ENCODE measurements at places on chromosomes 1 and 21.

DNA sequence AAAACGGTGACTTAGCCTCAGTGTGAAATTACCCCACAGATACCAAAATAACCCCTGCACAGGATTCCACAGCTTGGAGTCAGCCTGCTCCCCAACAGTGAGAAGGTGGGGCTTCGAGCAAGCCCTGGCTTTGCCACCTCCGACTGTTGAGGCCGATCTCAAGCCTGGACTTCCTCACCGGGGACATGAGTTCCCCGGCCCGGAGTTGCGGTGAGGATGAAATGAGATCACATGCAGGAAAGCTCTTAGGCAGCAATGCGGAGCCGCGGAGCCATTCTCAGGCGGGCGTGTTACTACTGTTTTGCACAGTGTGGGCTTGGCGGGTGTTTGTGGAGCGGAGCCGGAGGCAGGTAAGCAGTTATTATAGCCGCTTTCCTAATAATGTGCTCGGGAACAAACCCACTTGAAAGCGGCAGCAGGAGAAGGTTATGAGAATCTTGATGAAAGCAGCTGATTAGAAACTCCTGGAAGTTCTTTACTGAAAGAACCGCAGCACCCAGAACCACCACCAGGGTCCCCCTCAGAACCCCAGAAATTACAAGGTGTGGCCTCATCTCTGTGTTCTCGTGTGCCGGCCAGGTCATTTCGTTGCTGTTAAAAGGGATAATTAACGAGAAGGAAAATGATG is 3.9 kb upstream of the CLSTN1 start:
- DNase-seq = no peak

DNA sequence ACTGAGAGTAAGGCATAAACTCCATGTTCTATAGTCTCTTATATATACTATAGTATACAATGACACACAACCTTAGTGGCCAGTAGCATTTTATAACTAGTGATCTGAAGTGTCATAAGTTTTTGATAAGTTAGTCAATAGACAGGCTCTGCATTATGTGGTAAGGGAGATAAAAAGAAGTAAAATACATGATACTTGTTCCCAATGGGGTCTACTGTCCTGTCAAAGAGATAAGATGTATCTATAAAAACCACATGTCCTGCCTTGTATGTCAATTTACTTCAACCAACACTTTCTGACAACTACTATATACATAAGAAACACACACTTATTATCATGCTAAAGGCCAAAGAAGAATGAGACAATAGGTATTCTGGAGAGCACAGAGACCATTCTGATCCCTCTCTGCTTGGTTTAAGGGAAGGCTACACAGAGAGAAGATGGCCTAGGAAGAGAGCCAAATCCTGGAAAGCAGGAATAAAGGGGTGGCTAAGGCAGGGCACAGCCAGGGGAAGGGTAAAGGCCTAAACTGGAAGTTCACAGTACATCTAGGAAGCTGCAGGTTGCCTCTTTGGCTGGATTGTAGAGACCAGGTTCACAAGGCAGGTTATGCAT is 91.4 kb downstream of the LYST start:
- no peak for DNase-seq

DNA sequence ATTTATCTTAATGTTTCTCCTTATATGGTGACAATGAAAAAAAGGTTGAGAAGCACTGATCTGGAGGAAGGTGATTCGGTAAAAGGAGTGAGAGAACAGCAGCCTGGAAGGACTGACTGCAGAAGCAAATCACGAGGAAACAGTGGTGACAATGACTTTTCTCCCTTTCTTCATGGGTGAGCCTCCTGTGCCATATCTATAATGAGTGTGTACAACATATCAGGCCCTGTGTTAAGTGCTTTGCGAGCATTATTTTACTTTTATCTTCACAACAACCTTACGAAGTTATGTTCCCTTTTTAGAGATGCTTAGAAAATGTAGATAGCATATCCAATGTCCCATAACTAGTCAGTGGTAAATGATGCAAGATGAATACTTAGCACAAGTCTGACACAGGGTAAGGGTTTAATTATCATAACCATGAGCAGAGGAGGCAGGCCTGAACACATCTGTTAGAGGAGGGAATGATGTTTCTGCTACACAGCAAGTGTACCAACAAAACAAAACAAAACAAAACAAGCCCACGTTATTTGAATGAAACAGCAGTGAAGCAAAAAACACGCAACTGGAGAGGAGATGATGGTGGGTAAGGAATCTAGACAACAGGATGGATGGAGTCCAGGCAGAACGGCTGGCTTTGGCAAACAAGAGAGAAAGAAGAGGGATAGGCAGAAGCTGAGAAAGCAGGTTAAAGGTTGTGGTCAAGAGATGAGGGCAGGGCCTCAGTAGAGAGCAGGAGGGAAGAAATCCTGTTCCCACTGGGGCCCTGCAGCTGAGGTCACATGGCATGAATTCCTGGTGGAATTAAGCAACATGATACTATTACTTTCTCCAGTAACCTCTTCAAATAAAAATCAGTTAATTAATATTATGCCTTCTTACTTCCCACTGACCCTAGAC is 29.6 kb downstream of the GNG12 start:
- peak; percentile 67 for DNase-seq

GRCh38 chr1:114088392-114089299 is 65.0 kb downstream of the SYT6 start:
- peak; percentile 19 for DNase-seq

- no peak for DNase-seq
Observed at GRCh38 chr1:181345146-181345545, 138.2 kb upstream of the CACNA1E start.

All from mammary epithelial cell (primary cell).